ENCODE measurements at places on chromosomes 12 and 14.

DNA sequence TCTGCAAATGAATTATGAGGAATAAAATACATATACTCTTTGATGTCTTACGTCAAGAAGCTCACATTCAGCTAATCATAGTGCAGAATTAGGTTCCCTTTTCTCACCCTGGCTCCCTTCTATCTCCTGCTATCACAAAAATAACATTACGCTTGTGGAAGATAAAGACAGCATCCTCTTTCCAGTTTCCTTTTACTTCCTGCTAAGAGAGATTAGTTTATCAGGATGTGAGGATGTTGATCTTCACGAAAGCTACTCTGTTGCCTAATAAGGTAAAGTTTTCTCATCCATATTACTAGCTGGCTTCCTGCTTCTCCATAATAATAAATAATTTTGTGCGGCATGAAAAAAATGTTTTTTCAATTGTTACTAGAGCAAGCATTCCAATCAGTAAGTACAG lies 217.7 kb upstream of the DCN start:
- no peak for DNase-seq

DNA sequence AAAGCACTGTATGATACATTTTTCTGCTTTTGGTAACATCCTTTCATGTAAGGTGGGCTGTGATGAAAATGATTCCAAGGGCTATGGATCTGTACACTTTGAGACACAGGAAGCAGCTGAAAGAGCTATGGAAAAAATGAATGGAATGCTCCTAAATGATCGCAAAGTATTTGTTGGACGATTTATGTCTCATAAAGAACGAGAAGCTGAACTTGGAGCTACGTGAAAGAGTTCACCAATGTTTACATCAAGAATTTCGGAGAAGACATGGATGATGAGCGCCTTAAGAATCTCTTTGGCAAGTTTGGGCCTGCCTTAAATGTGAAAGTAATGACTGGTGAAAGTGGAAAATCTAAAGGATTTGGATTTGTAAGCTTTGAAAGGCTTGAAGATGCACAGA lies 22.1 kb upstream of the SRGAP1 start:
- DNase-seq, result no peak

- DNase-seq, result no peak
Observed at GRCh38 chr12:65277994-65278575, 398 bp upstream of the MSRB3 start.

GRCh38 chr12:59736786-59737185 lies 141.0 kb downstream of the SLC16A7 start:
- no peak for DNase-seq

GRCh38 chr12:50828886-50829285 lies 13.8 kb upstream of the TMPRSS12 start:
- no peak for DNase-seq

All from stimulated activated CD8-positive, alpha-beta memory T cell treated with anti-CD3 and anti-CD28 coated beads, Interleukin-15, amount 100 ng/mL, for 24 hours (primary cell).